Stimulated activated CD4-positive, alpha-beta T cell treated with anti-CD3 and anti-CD28 coated beads, Interleukin-1b, Interleukin-23, amount 100 ng/mL, for 24 hours (primary cell): ENCODE measurements at places on chromosomes 7 and 10.

- DNase-seq, result no peak
Measured at GRCh38 chr10:101089520-101090299, 27.9 kb downstream of the KAZALD1 start.

GRCh38 chr10:130074639-130075038 lies 36.0 kb downstream of the C10orf143 start:
- DNase-seq, result no peak

DNA sequence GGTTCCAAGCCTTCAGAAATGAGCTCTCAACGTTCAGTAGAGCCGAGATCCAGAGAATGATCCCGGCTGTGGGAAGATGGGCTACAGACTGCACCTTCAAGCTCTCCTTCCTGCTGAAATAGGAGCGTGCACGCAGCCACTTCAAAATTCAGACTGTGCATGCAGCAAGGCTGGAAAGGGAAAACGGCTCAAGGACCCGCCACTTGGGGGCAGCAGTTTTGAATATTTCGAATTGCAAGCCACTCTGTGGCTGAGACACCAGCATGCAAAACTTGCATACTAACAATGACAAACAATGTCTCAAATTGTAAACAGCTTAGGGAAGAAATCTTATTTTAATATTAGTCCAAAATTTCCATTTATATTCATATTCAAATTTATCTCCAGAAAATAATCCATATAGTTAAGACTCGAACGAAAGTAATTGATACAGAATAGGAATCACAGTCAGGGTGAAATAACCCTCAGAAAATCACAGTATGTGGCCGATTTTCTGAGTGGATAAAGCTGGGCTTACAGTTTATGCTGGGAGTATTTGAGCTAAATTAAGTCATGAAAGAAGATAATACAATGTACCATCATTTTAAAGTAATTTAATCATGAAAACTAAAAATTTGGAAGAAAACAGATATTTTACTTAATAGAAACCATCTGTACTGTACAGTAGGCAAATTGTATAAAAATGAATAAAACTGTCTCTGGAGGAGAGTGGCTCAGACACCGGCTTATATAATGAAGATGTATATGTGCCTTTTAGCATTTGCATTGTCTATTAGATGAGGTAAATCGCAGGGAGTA lies 137.9 kb upstream of the MKI67 start:
- DNase-seq, result no peak

DNA sequence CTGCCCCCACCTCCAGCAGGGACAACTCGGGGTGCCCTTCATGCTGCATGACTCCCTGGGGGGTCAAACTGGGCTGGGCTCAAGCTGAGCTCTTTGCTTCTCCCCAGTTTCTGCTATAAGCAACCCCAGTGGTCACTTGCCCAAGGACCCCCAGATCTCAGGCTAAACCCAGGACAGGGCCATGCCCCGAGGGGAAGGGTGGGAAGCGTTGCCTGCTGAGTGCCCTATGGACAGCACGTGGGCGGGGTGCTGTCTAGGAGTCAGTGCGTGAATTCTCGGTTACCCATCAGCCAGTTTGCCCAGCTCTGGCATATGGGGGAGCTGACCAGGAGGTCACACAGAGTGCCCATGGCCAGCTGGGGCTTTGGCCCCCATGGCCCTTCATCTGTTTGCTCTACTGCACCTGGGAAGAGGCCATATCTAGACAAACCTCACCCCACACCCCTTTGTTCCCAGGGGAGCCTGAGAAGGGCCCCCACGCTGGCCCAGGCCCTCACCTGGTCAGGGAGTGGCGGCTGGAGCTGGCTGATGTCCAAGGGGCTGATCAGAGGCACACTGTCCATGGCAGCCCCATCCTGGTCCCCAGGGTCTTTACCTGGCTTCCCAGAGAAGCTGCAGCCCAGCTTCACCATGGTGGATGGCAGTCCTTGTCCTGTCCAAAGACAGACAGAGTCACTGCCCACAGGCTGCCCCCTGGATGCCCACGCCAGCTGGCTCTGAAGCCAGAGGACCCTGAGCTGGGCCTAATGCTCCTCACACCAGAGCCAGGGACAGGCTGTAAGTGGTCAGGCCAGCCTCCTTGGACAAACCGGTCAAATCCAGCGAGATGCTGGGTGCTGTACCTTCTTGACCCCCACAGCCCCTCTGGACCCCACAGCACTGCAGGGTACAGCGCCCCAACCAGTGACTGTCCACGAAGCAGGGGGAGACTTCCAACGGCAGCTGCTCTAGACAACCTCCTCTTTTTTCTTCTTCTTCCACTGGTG lies 8.0 kb downstream of the CALY start:
- DNase-seq, result no peak

DNA sequence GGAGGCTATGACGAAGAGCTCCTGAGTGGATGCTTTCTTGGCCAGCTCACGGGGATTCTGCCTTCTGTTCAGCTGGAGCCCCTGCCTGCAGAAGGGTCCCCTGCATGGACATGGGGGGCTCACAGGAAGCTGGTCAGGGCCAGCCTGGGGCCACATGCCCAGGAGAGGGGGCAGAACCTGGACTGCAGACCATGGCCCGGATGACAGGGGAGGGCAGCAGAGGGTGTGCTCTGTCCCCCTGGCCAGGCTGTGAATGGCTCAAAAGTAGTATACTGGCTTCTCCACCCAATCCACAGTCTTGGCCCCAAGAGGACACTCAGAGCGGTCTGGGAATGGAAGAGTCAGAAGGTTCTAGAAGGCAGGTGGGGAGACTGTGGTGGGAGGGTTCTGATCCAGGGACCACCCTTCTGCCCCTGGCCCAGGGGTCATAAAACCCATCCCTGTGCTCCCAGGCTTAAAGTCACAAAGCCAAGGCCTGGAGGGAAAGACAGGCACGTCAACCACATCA lies 40.3 kb downstream of the PPIF start:
- DNase-seq, result no peak

DNA sequence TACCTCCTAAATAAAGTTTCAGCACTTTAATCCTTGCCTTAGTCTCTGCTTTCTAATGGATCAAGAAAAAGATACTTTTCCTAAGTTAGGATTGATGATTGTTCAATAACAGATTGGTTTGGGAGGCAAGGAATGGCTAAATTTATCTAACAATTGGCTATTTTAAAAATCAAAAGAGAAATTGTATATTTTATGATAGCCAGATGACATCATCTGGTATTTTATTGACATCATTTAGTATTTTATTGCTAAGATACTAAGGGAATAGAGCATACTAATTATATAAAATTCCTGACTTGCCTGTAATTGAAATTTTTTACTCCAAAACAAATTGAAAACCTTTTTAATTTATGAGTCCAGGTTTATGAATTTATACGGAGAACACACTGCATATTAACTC lies 19.3 kb upstream of the FAM13C start:
- no peak for DNase-seq

DNA sequence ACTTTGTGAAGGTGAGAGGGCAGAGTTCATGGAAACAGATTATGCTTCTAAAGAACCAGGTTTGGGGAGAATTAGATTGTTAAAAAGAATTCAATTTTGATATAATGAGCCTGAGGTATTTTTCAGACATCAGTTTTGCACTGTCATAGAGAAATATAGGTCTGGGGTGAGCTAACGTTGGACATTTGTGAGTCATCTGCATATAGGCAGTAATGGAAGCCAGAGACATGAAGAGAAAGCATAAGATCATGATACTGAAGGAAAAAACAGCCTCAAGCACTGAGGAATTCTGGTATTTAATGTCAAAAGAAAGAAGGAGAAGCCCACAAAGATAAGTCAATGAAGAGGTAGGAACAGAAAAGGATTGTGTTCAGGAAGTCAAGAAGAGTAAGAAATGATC lies 32.4 kb upstream of the COL1A2 start:
- DNase-seq, result no peak

DNA sequence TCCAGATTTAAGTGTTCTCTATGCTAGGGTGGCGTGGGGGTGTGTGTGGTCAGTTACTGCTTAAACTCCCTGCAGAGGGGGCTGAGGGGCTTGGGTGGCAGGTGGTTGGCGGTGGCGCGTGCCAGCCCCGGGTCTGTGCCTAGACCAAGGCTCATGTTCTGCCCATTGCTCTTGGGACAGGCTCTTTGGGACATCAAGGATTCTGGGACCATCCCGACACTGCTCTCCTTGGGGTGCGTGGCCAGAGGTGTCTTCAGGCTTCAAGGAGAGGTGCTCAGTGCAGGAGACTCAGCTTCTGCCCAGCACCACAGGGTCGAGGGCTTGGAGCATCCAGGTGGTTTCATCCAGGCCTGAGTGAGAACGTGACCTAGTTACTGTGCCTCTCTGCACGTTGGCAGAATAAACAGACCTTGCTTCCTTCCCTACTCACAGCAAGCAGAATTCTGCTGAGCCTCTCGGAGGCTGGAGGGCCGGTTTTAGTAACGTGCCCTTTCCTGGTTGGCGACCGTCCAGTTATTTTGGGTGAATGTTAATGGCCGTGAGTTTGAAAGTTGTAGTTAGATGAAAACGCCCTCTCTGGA lies 39.9 kb downstream of the CAMK1D start:
- DNase-seq, result no peak

GRCh38 chr10:1094112-1095057 lies 38.2 kb downstream of the WDR37 start:
- peak; percentile 64 for DNase-seq

- DNase-seq, result no peak
Measured at GRCh38 chr7:91089382-91089963, 174.8 kb upstream of the FZD1 start.

DNA sequence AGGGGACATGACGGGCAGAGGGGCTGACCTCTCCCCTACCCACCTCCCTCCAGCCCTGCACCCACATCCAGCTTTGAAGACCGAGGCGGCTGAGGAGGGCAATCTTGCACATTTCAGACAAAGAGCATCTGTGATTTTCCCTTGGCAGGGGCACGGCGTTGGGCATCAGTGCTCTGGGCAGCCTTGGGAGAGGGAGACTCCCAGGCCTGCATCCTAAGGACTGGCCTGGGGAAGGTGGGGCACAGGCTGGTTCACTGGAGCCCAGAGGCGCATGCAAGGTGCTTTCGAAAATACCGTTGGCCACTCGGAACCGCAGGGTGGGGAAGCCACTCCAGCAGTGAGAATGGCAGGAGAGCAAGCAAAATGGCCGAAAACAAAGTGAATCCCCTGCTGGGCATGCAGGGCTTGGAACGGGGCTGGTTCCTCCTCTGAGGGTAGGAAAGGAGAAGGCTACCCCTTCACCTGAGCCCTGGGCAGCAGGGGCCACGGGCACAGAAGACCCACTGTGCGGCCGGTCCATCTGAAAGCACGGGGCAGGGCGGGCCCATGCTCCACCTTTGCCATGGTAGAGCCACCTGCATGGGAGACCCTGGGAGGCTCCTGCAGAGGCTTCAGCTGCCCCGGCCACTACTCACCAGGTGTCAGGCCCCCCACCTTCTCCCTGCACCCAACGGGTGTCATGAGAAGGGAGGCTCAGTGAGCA lies 49.8 kb downstream of the EBF3 start:
- no peak for DNase-seq

- no peak for DNase-seq
Measured at GRCh38 chr10:29784175-29784773, 149.5 kb upstream of the SVIL start.

DNA sequence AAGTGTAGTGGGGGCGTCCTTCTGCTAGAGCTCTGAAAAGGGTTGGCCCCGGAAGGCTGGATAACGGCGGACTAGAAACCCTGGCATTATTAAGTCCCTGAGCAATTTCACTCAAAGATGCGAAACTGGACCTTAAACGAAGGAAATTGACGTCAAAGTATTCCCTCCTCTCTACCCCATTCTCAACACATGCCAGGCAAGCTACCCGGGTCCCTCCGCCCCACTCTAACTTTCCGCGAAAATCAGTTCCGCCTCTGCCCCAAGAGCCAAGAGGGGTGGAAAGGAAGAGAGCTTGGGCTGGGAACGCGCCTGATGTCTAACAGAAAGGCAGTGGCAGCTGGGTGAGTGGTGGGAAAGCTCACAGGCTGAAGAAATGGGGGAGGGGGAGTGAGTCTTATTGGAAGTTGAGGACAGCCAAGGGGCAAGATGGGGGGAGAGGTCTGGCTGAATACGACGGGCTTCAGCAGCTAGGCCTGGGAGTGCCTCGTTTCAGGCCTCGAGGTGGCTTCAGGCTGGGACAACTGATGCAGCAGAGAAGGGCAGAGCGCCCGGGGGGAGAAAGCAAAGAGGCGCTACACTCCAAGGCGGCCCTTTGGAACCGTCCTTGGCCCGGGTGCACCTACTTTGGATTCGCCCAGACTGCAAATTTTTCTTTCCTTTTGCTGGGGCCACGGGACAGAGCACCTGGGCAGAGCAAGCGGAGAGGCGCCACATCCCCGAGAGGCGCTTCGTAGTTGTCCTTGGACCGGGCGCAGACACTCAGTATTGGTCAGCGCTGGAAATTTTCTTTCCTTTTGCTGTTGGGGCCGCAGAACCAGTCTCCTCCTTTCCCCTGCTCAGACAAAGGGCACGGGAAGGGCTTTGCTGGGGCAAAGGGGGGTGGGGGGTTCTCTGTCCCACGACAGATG lies 2.0 kb upstream of the FEZF1 start:
- no peak for DNase-seq

DNA sequence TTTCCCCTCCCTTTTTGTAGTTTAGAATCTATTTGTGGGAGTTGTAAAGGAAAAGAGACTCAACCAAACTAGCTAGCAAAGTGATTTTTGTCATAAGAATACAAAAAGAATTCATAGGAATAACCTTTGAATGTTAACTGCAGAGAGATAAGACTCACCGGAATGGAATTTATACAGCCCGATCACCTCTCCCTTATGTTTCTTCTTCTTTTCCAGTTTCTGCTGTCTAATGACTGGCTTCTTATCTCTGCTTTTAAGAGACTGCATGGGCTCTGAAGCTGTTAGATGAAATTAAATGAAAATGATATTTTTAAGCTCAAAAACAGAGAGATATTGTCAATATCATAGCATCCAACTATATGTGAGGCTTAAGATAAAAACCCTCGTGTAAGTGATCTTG lies 1095.9 kb downstream of the REEP3 start:
- DNase-seq, result no peak

DNA sequence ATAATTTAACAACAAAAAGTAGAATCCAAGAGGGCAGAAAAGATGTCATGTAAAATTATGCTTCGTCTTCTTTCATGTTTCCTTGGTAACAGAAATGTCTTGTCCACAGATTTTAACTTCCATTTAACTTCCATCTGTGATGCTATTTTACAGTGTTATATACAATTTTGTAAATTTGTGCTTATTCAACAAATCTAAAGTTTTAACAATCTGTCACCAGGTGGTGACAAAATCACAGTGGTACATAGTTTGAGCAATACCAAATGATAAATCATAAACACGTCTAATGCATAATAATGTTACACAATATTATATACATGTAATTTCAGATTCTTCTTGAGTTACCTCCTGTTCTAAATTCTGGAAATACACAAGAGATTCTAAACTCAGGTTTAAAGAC lies 784.4 kb upstream of the CELF2 start:
- DNase-seq, result no peak

GRCh38 chr7:155363852-155364600 lies 66.3 kb downstream of the INSIG1 start:
- DNase-seq, result no peak

GRCh38 chr7:24831240-24831639 lies 74.0 kb upstream of the GSDME start:
- DNase-seq, result no peak

DNA sequence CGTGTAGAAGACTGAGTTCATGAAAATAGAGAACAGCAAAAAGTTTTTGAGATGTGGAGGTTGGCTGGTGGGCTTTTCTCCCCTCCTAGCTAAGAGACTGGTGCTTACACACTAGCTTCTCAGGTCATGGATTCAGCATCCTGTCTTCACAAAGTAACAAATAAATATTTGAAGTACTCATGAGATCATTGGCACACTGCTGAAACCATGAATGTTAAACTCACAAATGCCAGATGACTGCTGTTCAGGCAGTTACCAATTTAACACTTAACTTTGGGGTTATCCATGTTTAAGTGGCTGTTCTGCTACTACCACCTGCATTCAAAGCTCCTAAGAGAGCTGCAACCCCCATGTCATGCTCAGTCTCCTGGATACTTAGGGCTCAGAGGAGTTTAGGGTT lies 119.0 kb upstream of the BET1 start:
- DNase-seq, result no peak
